AG20443 (cell line): ENCODE measurements at places on chromosomes 7 and 10.
A peak's percentile ranks its signal among the peaks of the same experiment; 100 is the strongest.

- peak; percentile 93 for DNase-seq
Observed at GRCh38 chr10:49407552-49408137, 11.8 kb upstream of the DRGX start.

- DNase-seq: no peak
Observed at GRCh38 chr7:92784935-92785334, 51.4 kb downstream of the CDK6 start.

DNA sequence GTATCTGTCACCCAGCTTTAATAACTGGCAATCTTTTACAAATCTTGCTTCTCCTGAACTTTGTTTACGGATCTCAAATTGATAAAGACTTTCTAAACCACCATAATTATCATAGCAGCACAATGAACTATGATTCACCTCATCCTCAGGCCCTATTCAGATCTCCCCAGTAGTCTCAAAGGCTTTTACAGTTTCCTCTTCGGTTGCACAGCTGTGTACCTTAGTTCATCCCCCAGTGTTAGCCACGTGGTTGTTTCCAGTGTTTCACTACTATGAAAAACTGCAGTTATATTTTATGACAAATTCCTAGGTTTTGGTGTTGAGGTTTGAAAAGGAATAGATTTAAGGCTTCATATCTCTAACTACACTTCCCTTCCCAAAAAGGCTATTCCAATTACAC is 24.9 kb downstream of the PAXIP1 start:
- no peak for DNase-seq

DNA sequence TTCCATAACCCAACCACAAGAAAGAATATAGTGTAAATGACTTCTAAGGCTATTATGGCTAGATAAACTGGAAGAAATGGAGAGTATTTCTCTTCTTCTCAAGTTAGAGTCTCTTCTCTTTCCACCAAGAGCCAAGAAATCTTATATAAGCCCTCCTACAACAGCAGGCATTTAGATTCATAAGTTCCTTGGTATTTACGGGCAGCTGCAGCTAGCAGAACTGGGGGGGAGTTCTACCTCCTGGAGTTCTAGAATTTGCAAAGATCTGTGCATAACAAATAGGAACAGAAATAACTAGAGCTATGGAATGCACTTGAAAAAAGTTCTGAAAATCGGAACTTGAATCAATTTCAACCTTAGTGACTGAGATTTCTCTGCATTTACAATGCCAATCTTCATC is 715.2 kb upstream of the GRM3 start:
- DNase-seq: no peak

DNA sequence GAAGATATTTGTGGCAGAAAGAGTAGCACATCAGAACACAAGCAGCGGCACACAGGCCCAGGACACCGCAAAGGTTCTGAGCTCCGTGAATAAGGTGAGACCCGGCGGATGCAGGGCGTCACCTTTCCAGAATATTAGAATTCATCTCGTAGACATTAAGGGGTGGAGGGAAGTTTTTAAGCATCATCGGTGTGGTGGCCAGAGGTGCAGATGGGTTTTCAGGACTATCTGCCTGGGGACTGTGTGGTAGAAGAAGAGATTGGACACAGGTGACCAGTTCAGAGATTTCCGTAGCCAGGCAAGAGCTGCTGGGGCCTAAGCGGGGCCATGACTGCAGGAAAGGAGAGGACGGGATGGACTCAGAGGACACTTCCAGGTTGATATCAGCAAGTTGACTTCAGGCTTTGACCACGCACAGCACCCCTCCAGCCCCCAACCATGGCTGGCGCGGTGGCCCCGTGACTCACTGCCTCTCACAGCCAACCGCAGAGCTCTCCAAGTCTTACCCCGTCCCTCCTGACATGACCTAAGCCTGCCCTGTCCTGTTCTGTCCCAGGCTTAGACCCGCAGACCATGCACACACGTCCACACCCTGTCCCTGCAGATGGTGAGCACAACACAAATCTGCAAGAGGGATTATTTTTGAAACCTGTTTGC is 97.2 kb downstream of the OAT start:
- no peak for DNase-seq

GRCh38 chr7:151491859-151492258 is 27.8 kb downstream of the RHEB start:
- peak; percentile 77 for DNase-seq

DNA sequence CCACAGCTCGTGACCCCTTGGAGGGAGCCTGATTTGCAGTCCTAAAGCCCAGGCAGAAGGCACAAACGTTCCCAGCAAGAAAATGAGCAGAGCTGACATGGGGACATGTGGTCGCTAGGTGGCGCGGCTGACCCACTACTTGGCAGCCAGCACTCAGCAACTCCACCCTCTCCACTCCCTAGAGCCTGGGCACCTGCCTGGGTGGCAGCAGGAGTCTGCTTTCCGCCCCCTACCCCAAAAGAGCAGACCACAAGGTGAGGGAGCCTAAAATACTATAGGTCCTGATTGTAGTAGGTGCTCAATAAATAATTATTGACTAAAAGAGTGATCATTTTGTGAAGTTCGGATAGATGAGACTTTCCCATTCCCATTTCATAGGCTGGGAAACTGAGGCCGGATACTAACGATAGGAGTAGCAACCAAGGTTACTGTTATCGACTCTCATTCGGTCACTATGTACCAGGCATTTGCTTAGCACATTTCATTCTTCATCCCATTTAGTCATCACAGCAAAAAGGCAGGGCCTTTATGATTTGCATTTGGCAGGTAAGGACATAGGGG is 57.4 kb downstream of the NEUROG3 start:
- DNase-seq: peak; percentile 93

DNA sequence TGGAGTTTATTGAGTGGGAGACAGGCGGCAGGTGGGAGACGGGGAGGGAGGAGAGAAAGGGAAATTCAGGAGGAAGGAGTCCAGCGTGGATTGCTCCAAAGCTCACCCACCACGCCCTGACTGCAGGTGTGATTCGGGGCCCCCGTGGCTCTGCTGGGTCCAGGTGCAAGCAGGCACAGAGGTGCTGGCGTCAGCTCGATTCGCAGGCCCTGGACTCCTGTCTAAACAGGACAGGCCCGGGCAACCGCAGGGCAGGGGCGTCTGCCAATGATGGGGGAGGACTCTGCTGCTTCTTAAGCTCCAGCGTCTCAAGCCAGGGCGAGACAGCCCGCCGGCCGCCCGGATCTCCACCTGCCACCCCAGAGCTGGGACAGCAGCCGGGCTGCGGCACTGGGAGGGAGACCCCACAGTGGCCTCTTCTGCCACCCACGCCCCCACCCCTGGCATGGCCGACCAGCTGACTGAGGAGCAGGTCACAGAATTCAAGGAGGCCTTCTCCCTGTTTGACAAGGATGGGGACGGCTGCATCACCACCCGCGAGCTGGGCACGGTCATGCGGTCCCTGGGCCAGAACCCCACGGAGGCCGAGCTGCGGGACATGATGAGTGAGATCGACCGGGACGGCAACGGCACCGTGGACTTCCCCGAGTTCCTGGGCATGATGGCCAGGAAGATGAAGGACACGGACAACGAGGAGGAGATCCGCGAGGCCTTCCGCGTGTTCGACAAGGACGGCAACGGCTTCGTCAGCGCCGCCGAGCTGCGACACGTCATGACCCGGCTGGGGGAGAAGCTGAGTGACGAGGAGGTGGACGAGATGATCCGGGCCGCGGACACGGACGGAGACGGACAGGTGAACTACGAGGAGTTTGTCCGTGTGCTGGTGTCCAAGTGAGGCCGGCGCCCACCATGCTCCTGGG is at the start of gene CALML3:
CALML3 (plus strand) TSS at position 321 of the 920 bp plus-strand sequence; CDS start at position 446, 125 bp downstream.
- no peak for DNase-seq

DNA sequence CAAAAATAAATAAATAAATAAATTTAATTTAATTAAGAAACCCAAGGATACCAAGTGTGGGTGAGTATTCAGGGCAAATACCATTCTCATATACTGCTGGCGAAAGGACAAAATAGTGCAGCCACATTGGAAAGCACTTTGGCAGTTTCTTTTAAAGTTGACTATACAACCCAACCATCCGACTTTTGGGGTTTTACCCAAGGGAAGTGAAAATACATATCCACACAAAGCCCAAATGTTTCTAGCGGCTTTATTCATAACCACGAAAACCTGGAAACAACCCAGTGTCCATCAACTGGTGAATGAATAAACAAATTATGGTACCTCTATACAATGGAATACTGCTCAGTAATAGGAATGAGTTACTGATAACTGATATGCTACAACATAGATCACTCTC is 36.2 kb upstream of the OGDHL start:
- DNase-seq: no peak

DNA sequence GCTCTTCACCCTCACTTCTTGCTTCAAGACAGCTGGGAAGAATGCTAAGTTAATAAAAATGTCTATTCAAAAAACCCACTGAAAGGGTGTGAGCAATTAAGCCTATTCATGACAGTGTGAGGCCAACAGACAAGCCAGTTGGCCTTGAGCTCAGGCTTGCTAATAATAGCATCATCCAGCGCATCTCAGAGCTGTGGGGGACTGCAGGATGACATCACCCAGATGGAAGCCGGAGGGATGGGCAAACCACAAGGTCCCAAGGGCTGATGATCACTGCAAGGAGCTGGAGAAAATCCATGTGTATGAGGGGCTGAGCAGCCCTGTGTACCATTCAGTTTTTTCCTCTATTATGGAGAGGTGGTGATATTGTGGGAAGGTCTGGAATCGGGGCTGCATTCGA is 770.4 kb downstream of the TNS3 start:
- peak; percentile 96 for DNase-seq

- peak; percentile 35 for DNase-seq
Observed at GRCh38 chr7:114048386-114049235, 129.8 kb upstream of the PPP1R3A start.

- no peak for DNase-seq
Observed at GRCh38 chr10:10552948-10553347, 464.7 kb upstream of the CELF2 start.

GRCh38 chr10:117360016-117360415 is 15.2 kb downstream of the PDZD8 start:
- no peak for DNase-seq

DNA sequence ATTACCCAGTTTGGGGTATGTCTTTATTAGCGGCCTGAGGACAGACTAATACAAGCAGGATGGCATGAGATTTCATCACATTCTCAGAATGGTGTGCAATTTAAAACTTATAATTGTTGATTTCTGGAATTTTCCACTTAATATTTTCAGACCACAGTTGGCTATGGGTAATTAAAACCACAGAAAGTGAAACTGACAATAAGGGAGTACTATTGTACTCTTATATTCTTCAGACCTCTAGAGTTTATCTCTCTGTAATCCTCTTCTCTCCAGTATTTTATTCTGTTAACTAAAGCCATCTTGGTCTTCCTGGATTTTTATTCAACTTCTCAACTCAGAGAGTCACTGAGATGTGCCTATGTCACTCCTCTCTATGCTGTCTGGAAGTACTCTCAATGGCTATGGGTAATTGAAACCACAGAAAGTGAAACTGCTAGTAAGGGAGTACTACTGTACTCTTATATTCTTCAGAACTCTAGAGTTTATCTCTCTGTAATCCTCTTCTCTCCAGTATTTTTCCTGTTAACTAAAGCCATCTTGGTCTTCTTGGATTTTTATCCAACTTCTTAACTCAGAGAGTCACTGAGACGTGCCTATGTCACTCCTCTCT is 118.3 kb downstream of the PPP1R17 start:
- DNase-seq: no peak

DNA sequence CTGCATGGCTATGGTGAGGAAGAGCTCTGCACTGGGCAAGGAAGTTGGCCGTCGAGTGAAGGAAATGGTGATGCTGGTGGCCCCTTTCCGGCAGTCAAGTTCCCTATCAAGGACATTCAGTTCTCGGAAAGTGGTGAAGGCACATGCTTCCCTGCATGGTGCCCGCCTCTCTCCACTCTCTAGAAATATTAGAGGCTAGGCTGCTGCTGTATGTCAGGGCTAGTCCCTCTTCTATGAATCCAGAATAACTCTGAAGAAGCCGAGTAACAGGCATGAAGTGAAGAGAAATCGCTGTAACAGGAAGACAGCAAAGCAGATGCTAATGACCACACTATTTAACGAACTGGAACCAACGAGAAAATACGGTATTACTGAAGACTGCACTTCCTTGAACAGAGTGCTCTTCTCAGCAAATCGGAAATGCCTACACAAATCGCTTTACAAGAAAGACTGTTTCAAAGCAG is 5.4 kb downstream of the IDI1 start:
- DNase-seq: no peak

GRCh38 chr7:143395187-143396149 is 13.2 kb downstream of the EPHA1 start:
- no peak for DNase-seq

GRCh38 chr7:158472596-158472995 is 115.0 kb downstream of the PTPRN2 start:
- DNase-seq: no peak
